ENCODE measurements at places on chromosomes 7 and 10.

DNA sequence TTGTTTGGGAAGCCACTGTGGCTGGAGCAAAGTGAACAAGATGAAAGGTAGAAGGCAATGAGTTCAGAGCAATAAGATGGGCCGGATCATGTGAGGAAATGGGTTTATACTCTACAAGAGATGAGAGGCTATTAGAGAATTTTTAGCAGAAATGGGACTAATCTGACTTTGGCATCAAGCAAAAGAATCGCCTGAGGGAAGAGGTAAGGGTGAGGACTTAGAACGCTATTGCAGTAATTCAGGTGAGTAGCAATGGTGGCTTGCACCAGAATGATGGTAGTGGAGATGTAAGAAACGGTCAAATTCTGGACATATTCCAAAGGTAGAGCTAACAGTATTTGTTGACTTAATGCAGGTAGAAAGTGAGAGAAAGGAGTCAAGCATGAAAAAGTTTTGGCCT lies 29.5 kb upstream of the AKAP9 start:
- DNase-seq, result no peak

DNA sequence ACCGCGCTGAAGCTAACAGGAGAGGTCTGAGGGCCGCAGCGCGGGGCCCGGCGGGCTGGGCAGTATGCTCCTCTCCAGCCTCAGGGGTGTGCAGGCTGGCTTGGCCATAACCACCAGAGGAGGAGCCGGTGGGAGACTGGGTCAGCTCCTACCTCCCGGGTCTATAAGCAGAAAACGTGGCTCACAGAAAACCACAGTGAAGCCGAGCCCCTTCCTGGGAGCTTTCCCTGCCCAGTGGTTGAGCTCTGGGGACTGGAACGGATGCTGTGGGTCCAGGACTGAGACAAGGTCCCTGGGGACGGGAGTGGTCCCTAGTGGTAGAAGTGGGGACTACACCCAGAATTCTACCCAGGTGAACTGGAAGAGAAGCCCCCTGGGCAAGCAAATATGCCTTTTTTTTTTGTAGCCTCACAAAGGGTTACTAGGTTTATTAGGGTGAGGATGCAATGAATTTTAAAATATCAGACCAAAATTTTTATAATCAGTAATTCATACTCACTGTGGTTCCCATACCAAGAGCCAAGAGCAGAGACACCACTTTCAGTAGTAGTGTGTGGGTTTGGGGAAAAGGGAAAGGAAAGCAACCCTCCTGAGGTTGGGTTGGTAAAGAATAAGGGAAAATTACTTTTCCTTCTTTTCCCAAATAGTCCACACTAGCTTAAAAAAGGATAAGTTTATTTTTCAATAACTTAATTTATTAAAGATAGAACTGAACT lies 67.9 kb upstream of the PRKCQ start:
- peak; percentile 25 for DNase-seq

DNA sequence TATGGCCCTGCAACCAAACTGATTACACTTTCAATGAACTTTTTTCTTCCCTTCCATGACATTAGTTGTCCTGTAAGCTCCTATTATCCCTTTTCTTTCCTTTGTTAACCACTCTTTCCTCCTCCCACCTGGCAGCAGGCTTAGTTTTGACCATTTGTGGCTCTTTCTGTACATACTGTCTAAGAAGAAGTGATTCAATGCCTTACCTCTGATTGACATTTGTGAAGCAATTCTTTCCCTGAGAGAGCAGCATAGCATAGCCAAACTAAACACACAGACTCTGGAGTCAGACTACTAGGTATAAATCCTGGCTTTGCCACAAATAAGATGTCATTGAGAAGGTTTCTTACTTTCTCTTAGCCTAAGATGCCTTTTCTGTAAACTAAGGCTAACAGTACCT lies 48.9 kb downstream of the AHR start:
- DNase-seq, result no peak

DNA sequence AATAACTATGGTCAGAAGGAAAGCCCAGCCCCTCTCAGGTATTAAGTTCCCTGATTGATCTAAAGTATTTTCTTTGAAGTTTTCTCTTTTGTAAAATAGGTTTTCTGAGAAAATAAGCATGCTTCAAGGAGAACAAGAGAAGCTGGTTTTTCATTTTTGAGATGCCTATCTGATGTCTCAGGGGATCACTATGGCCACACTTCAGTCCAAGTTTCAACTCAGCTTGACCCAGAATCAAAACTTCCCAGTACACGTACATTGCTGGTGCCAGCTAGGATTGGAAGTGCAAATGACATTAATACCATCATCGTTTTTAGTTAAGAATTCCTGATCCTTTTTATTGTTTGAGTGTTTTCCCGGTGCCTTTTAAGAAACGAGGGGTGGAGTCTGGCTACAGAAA lies 7.2 kb downstream of the ITIH5 start:
- no peak for DNase-seq

GRCh38 chr7:5354460-5355232 lies 69.0 kb downstream of the TNRC18 start:
- DNase-seq, result no peak

- no peak for DNase-seq
Observed at GRCh38 chr10:7334642-7334964, 76.2 kb downstream of the SFMBT2 start.

DNA sequence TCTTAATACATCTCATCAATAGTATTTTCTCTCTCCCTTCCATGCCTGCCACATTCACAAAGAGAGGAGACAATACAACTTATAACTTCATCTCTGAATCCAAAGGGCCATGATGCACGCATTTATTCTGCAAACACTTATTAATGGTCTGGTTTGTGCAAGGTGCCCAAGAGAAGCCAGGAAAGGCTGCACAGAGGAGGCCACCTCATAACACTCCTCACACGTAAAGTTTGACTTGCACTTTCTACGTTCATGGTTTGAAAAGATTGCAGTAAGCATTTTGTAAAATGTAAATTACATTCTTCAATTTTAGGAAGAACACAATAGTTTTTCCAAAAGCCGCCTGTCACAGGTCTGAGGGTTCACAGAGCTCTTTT lies 1.2 kb upstream of the PALS2 start:
- DNase-seq, result no peak

DNA sequence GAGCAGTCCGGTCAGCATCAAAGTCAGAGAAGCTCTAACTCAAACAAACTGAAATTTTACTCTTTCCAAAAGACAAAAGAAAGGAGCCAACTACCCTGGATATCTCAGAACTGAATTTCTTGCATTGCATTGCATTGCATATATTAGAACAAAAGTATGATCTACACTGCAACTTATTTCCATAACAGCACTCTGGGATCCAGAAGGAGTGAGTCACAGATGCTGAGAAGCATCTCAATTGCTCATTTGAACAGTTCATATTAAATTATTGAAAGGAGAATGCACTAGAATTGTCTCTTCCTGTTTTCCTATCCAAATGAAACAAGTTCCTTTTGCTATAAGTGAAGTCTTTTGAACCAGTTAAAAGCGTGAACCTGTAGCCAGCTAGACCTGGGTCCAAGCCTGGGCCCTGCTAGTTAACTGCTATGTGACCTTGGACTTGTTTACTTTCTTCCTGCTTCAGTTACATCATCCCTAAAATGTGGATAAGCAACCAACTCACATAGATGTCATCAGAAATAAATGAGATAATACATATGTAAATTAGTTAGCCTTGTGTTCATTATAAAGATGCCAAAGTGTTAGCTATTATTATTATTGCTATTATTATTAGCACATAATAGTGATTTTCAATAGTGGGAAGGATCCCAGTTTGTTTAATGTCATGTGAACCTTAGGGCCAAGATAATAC lies 184.1 kb downstream of the CREB5 start:
- no peak for DNase-seq

DNA sequence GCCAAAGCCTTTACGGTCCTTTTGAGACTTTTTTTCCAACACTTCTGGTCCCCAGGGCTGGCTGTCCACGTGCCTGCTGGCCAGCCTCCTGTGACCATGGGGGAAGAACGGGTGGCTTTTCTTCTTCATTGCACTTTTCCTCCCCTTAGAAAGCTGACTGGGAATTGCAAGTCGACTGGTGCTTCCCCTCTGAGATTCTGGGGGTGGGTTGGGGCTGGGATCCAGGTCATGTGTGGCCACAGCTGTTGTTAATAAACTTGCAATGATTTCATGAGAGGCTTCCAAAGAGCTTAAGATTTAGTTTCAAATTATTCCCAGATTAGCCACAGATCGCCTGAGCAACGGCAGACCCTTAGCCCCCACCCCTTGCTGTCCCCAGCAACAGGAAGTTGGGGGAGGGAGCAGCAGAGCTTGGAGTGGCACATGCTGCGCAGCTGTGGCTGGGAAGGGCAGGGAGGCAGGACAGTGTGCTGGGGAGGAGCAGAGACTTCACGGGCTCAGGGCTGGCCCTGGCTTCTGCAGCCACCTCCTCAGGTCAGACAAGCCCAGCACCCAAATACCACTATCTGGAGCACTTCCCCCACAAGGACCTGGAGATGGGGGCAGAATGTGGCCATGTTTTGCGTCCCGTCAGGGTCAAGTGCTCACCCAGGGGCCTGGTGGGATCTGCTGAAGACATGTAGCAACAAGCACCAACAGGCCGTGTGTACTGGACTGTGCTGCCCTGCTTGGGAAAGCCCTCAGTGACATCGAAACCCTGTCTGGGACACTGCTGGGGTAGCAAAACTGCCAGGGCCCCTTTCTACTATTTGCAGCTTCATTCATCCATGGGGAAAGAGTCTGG lies 147.1 kb downstream of the RNF216 start:
- DNase-seq, result no peak

DNA sequence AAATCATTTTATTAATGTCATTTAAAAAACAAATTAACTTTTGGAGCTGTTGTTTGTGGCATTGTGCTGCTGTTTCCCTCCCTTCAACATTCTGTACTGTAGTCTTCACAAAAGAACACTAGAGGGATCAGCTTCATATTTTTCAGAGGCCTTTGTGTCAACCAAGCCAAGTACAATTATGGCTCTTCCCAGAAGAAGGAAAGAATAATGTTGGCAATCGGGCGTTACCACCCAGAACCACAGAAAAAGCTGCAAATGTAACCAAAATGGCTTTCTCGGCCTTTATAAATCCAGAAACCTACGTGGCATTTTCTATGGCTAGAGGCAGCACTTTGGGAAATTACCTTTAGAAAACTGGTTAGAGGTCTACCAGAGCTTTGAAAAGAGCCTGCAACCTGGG lies 98.8 kb upstream of the COL1A2 start:
- DNase-seq, result no peak

GRCh38 chr10:98041352-98042043 lies 11.1 kb upstream of the CRTAC1 start:
- DNase-seq, result peak; percentile 26

- no peak for DNase-seq
Observed at GRCh38 chr7:111710839-111711380, 148.6 kb upstream of the IMMP2L start.

- no peak for DNase-seq
Observed at GRCh38 chr7:158028971-158029370, 558.7 kb downstream of the PTPRN2 start.

GRCh38 chr10:98403812-98404504 lies 11.0 kb downstream of the PYROXD2 start:
- peak; percentile 52 for DNase-seq

- no peak for DNase-seq
Observed at GRCh38 chr7:3455806-3456595, 154.9 kb downstream of the SDK1 start.

- DNase-seq, result no peak
Observed at GRCh38 chr10:49096890-49097445, 18.4 kb downstream of the VSTM4 start.

Data from T-helper 1 cell (primary cell).